ENCODE measurements at places on chromosomes 5 and 9.

DNA sequence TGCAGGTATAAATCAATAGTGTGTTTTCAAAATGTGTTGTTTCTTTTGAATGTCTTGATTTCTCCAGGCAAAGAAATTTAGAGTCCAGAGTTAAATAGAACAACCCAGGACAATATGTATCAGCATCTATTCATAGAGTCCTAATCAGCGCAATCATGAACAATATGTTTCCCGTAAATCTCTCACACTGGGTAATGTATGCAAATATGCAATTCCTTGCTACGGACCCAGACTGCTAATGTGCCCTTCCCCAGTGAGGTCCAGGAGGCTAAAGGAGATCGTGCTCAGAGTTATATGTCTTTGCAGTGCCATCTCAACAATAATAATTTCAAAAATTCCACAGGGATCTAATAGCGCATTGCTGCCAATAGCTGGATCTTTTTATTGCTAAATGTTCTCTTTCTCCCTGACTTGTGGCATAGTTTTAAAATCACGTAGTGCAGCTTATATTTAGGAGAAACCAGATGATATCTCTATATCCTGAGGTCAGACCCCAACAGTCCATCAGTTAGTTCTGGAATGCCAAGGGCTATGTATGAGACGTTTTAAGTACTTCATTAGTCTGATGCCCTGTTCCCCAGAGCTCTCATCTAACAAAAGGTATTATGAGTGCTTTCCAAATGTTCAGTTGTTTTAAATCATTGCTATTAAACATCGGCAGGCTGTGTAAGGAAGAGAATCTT is 145.1 kb downstream of the MARCHF11 start:
- no peak for DNase-seq

- no peak for DNase-seq
Observed at GRCh38 chr5:32779754-32780415, 68.8 kb downstream of the NPR3 start.

DNA sequence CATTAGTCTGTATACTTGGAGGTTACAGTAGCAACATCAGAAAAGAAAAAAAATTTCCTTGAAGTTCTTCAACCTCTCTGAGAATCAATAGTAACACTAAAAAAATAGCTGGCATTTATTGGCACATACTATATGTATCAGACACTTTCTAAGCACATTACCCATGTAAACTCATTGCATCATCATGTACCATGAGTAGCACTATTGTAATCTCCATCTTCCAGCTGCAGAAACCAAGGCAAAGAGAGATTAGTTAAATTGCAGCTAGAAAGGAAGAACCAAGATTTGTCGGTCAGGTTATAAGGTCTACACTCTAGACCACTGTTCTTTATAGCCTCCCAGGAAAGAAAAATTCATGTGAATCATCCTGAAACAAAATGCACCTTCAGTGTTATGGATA is 31.4 kb upstream of the RAB3C start:
- no peak for DNase-seq

DNA sequence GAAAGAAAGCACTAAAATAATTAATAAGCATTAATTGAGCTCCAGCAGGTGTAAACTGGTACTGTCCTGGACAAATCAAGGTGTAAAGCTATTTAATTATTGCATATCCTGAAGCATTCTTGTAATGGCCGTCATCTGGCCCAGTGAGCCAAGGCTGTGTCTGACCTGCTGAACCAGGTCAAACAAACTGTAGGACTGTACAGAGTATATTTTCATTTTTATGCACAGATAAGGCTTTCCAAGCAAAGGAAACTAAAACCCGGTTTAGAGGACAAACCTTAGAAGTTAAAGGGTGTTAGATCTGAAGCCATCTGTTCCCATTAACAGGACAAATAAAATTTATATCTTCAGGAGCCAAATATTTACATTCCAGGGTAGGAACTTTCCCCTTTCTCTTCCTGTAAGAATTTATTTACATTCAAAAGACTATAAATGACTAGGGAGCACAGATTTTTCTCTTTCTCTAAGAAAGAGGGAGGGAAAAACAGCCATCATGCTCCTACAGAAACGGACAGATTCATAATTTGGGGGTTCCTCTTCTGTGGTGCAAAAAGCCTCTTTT is 69.8 kb downstream of the ESM1 start:
- DNase-seq: no peak

DNA sequence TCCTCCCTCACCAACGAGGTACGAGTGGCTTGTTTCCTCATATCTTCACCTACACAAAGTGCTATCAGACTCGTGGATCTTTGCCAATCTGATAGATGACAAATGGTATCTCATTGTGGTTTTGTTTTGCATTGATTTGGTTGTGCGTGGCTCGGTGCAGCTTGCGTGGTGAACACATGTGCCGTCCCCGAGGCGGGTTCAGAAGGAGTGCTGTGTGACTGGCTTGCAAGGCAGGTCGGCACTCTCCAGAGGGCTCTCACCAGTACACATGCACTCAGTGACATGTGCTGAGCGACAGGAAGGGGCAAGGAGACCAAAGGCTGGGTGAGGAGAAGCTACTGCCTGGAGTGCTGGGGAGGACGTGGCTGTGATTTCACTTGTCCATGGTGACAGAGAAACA is 95.3 kb upstream of the PITX1 start:
- no peak for DNase-seq

DNA sequence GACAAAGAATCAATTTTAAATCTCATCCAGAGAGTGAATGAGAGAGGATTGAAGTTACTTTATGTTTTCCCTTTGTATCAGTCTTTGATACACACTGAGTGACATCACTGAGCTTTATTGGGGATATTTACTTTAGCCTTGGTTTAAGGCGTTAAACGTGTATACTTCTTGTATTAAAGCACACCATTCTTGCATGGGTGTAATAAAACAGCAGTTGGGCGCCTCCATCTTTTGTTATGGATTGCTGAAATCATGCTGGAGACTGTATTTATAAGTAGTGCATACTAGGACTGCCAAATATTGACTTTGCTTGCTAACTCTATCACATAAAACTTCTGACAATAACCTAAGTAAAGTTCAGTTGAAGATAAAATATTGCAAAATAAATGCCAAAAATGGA is 1755.8 kb upstream of the WWC1 start:
- no peak for DNase-seq

DNA sequence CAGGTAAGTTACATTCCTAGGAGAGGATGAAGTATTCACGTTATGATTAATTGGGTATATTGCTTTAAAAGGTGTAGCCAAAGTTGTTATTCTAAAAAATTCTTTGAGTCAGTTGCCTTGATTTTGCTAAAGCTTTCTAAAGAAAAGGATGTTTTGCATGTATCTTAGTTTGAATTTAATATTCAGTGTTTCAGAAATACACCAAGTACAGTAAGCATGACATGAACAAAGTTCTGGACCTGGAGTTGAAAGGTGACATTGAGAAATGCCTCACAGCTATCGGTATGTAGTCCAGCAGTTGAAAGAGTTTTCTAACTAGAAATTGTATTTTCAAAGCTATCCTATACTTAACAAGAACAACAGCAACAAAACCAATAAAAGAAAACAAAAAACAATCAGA is 14.2 kb downstream of the ANXA1 start:
- DNase-seq: no peak

DNA sequence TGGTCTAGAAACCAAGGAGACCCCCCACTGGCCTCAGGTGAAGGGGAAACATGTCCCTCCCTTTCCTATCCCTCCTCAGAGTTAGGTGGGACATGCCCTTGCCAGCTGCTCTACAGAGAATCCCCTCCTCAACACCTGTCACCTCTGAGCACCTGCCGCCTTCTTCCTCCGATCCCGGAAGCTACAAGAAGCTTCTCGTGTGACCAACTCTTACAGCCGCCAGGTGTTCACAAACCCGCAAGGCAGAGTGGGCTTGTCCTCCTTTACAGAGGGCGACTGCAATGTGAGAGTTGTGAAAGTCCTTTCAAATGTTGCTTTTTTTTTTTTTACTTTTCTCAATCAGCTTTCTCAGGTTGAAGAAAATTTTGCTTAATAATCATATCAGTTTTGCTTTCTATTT is 3.7 kb upstream of the ICE1 start:
- no peak for DNase-seq

DNA sequence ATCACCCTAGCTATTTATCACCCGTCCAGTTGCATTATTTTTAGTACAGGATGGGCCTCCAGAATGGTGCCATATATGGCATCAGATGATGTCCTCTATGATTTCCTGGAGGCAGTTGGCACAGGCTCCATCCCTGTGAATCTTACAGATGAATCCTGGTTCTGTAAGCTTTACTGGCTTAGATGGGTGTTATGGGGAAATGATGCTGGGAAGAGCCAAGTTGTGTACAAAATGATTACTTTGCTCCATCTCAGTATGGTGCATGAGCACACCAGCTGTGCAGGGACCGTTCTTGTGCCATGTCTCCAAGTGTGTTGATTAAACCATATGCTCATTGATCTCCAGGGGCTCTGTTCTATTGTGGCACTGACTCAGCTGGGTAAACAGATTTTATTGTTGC is 755.7 kb downstream of the TLR4 start:
- DNase-seq: no peak

DNA sequence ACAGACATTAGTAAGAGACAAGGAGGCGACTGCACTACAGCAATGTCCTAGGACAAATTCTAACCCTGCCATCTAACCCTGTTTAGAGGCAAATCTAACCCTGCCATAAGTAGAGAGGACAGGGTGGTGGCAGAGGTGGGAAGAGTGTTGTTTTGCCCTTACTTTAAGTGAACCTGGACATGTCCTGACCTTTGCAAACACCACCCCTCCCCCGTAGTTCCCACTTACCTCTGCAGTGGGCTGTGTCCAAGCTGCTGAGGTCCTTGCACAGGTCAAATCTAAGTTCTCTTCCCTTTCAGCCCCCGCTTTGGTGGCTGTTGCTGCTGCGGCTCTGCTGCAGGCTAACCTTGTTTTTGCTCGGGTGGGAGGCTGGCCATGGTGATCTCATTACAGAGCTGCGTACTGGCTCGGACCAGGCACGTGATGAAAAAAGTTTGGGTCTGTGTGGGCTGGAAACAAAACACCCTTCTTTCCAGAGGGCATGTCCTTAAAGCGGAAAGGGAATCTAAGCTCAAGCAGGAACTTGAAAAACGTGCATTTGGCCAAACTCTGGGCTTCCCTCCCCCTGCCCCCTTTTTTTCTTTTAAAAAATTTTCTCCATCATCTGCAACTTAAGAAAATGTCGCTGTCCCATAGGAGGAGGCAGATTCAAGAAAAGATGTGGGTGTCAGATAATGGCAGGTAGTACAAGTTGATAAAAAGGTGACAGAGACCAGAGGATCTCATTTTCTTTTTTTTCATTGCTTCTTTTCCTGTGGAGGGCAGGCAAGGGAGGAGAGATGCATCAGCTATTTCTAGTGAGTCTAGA is at the start of gene FAXDC2:
FAXDC2 (minus strand) TSS at position 349 of the 808 bp plus-strand sequence. CDS start 12,425 bp downstream, outside the sequence.
- no peak for DNase-seq

GRCh38 chr5:23721336-23721735 is 213.9 kb downstream of the PRDM9 start:
- DNase-seq: no peak

DNA sequence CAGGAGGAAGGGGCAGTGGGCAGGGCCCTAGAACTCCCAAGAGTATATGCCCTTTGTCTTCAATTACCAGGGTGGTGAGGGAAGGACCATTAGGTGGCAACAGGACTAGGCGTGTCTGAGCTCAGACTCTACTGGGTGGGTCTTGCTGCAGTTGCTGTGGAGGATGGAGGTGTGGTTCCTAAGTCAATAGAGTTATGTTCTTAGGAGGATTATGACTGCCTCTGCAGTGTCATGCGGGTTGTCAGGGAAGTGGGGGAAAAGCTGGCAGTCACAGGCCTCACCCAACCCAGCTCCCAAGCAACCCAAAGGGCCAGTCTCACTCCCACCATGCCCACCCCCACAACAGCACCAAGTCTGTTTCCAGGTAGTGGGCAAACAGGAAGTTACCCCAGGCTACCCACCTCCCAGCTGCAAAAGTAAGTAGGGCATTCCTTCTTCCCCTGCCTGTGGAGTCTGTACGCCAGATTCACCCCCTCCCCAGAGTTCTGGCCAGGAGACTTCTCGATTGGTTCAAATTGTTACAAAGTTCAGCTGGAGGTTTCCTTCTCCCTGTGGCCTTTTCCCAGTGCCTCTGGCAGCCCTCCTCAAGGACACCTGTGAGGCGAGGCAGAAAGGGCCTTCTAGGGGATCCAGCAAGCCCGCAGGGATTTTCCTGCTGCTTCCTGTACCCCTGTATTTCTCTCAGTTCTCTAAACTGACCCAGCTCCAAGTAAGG is 145.3 kb downstream of the HINT1 start:
- DNase-seq: no peak

DNA sequence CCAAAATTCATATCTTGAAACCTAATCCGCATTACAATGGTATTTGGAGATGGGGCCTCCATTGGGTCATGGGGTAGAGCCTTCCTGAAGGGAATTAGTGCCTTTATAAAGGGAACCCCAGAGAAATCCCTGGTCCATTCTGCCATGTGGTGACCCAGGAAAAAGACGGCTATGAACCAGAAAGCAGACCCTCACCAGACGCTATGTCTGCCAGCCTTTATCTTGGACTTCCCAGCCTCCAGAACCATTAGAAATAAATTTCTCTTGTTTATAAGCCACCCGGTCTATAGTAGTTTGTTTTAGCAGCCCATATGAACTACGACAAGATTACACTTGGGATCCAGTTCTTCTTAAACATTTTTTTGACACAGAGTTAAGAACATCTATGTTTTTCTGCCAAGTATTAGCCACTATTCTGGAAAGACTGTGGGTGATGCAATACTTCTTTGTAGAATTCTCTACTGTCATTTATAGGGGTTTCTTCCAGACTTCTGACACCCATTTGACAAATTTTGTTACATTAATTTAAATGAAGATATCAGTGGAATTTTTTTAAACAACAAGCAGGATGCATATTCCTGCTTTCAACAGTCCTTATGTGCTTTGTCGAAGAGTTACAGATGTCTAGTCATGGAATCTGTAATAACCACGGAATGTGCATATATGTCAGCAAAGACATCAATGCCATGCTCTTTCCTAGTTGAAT is 572.4 kb downstream of the NR2F1-AS1 start:
- DNase-seq: no peak

GRCh38 chr9:90064971-90065370 is 460.2 kb downstream of the GADD45G start:
- no peak for DNase-seq

GRCh38 chr9:70438341-70438928 is 24.0 kb upstream of the KLF9 start:
- DNase-seq: no peak

DNA sequence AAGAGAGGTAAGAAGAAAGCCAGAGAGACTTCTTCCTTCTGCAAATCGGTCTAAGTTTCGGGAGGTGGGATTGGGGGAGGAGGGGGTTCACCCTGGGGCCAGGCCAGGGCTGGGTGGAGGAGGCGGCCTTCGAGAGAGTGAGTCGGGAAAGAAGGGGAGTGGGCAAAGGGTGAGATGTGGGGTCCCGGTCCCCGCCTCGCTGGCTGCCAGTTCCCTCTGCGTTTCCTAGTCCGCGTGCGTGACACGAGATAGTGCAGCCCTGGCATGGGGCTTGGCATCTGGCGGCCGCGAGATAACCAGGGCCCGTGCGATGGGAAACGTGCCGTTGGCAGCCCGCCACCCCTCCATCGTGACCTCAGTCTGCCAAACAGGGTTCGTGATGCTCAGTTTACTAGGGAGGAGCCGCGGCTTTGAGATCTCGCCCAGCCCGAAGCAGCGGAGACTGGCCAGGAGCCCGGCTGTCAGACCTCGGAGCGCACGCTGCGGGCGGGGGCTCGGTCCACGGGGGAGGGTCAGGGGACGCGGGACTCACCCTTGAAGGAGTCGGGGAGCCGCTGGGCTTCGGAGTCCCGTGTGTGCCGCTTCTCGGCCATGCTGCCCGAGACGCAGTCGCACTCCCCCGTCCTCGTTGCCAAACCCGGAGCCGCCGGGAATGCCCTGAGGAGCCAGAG is at the start of gene STOM:
STOM (minus strand) TSS at position 656 of the 671 bp plus-strand sequence; CDS start at position 593, 63 bp downstream.
- peak; percentile 13 for DNase-seq
